Right atrium auricular region (tissue), 2 donors: ENCODE measurements at places on chromosomes 1 and 21.

DNA sequence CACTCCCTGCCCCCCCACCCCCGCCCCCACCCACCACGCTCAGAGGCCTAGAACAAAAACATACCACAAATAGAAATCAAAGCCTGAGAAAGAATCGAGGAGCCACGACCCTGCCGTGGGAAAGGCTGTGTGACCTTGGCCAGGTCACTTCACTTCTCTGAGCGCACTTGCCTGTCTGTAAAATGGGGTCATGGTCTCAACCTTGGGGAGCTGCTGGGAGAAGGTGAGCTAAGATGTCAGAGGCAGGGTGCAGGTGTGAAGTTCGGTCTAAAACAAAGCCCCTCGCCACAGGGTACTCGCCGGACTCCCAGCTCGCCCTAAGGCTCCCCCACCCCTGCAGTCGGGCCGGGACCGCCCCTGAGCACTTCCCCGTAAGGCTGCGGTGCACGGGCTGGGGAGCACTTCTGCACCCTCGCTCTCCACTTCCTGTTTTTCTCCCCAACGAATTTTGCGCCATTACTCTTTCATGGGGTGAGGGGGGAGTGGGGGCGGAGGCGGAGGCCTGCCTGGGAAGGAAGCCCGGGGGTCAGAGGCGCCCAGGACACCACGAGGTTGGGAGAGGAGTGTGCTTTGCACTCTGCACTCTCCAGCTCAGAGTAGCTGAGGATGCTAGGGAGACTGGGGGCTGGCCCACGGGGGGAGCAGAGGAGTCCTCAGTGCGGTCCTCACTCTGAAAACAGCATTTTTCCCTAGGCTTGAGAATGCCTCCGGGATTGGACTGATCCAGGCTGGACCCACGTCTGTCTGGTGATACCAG, 21.9 kb upstream of the PIK3CD start:
- no peak for DNase-seq

DNA sequence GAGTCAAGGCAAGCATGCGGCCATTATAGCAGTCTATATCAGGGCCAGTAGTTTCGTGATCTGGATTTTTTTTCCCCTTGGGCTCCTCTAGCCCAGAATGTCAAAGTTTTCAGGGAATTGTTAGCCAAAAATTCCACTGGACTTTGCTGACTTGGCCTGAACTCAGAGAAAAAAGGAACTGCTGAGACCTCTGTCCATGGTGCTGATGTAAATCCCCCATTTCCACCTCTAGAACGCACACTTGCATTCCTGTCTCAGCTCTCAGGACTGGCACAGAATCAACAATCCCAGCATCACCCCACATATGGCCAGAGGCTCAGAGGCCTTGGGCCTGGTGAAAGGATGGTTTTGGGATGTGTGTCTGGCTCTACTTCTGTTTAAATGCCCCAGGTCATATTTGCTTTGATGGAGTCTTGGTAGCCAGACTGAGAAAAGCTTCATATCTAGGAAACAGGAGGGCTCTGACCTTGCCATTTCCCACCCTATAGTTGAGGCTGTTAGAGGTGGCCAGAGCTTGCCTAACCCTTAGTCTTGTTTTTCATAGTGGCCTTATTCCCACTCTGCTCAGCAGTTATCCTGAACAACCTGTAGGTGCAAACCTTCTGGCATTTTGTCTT, 16.9 kb upstream of the EFCAB14 start:
- DNase-seq: no peak

GRCh38 chr1:201008666-201009360, 14.7 kb downstream of the KIF21B start:
- no peak for DNase-seq

GRCh38 chr1:108327534-108328466, 83.9 kb upstream of the NBPF4 start:
- no peak for DNase-seq

DNA sequence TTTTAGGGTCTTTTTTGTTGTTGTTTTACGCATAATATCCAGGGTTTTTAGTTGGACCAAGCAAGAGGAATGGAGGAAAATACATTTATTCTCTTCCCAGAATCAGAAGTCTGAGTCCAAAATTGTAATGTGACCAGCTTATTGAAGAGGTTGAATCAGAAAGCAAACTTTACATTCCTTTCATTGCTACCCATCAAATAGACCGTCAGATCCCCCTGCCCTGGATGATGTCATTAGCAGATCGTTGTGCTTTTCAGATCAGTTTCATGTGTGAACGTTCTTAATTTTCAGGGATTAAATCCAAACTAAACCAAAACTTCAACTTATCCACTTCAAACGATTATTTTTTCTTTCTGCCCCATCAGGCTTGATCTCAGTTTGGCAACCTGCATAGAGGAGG, 85.7 kb upstream of the NGF start:
- no peak for DNase-seq
